ENCODE measurements at places on chromosomes 11 and 22. TPM values are rescaled to one million over a fixed set of nuclear protein-coding genes. Genes with fewer than 3 reads are reported as not detected.

DNA sequence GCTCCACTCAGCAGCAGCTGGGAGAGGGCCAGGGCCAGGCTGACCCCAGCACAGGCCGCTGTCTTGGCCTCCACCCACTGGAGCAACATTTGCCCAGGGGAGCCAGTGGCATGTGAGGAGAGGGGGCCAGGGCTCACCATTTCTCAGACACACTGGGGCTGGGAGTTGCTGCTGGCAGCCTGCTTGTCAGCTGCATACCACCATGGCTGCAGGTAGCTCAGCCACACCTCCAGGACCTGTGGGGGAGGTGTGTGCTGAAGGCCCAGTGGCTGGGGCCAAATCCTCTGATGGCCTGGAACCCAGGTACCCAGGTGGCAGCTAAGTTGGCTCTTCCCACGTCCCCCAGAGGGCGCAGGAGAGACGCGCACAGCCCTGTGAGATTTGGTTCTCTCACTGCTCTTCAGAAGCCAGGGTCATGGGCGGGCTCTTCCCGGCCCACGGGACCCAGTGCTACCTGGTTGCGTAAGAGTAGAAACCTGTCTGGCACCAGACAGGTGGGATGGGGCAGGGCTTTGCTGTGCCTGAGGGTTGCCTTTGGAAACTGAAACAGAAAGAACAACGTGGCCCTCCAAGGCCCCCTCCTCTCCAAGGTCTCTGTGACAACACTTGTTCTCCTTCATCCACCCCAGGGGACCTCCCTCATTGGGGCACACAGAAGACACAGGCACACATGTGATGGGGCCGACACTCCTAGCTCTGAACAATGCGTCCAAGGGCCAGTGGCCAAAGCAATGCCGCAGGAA, 98.8 kb downstream of the MED15 start:
- peak; percentile 73 for DNase-seq
- no peak overlapping the region for H3K4me3 ChIP-seq
- no peak overlapping the region for H3K27ac ChIP-seq

GRCh38 chr11:120399307-120399706, 63.1 kb downstream of the ARHGEF12 start:
- no peak overlapping the region for H3K4me3 ChIP-seq
- no peaks in the 10 kb centered on the region for H3K36me3 ChIP-seq
- H3K27me3 ChIP-seq, result no peaks in the 10 kb centered on the region
- H3K27ac ChIP-seq, result no peak overlapping the region
- no peak for DNase-seq

DNA sequence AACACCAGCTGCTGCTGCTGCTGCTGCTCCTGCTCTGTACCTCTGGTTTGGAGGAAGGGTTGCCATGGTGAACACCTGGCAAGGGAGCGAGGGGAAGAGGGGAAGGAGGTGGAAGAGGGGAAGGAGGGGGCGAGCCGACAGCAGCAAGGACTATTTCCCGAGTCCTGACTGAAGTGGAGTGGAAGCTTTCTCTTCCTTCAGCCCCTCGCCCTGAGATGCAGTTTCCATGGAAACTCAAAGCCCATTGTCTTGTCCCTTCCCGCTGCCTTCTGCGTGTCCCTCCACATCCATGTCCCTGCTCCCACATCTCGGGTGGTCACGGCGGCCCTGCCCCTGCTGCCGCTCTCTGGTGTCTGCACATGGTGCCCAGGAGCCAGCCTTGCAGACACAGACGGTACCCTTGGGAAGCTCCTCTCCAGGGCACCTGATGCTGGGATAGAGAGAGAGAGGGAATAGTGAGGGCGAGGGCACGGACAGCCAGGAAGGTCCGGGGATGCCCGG, 28.6 kb downstream of the FAM83F start:
- no peak for DNase-seq
- H3K27ac ChIP-seq, result no peak overlapping the region
- no peaks in the 10 kb centered on the region for H3K4me1 ChIP-seq
- H3K4me3 ChIP-seq, result no peak overlapping the region
- H3K36me3 ChIP-seq, result no peaks in the 10 kb centered on the region

DNA sequence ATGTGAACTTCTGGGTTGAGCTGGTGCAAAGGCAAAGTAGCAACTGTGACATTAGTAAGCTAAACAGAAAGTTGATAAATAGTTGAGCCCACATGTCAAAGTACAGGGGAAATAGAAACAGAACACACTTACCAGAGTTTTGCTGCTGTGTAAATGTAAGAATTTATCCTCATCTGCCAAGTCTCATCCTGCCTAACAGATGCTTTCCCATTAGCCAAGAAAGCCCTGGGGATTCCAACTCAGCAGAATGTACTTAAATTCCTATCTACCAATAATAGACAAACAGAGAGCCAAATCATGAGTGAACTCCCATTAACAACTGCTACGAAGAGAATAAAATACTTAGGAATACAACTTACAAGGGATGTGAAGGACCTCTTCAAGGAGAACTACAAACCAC, 7.3 kb upstream of the OR51A2 start:
- no peaks in the 10 kb centered on the region for H3K4me1 ChIP-seq
- H3K4me3 ChIP-seq, result no peak overlapping the region
- no peak overlapping the region for H3K27ac ChIP-seq
- no peak for DNase-seq

The IL18 gene
- total RNA-seq, result not detected
